ENCODE measurements at places on chromosomes 2 and 18.

- no peak for DNase-seq
Measured at GRCh38 chr2:152823905-152824304, 105.5 kb downstream of the ARL6IP6 start.

DNA sequence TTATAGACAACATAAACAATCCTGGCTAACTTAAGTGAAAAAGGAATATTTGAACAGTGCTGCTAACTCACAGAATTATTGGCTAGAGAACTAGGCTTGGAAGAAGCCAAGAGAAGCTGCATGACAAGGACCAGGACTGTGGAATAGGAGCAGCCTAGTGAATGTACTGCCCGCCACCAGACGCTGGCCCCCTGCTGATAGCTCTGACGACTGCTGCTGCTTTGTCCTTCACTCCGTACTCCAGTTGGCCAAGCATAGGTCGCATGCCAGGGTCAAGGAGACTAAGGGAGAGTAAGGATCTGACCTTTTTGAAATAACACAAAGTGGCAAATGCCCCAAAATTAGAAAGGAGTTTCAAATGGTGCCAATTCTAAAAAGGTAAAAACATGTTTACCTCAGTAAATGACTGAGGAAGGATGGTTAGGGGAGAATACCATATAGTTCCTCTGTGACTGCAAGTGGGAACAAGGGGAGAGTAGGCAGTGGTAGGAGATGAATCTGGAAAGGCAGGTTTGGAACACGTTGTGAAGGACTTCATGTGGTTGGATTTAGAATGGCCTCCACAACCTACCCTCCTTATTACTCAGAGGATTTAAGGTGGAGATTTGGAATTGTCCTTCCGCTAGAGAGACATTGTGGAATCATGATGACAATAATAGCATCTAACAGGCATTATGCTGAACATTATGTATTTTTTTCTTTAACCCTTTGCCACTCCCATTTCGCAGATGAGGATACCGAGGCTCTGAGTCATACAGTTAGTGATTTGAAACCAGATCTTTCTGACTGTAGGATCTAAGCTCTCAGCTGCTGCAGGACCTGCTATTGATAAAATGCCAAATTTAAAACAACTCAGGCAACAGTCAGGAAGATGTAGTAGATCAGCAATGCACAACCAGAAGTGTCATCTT, 19.5 kb downstream of the STRADB start:
- DNase-seq = no peak

DNA sequence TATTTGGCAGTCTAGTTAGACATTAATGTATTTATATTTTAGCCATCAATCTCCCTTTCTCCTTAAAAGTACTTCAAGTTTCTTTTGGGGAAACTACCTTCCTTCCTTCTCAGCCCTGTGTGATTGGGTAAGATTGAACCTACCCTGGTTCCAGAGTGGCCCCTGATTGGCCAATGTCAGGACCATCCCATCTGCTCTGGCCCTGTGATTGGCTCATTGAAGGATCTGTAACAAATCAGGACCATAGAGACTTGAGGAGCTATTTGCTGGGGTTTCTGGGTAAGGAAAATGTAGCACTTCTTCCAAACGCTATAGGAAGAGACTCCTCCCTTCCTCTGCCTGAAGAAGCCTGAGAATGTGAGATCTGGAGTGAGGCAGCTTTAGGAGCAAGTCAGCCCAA, 59.3 kb downstream of the AQP4 start:
- no peak for DNase-seq

DNA sequence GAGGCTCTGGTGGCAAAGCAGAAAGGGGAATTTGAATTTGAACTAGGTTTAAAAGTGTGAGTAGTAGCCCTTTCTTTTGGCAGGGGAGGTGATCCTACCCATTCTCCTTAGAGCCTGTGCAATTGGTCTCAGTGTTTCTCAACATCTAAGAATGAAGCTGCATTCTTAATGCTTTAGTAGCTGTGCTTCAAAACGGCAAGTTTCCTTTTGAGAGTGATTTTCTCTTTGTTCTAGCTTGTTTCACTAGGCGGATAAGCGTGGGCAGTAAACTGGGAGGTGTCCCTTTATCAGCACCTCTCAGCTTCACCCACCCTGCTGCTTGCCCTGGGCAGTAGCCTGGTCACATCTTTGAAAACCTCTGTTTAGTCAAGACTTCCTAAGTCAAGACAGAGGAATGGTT, 6.7 kb downstream of the CRIM1 start:
- DNase-seq = peak; percentile 21

- no peak for DNase-seq
Measured at GRCh38 chr2:208488686-208489564, 82.3 kb downstream of the PTH2R start.

- no peak for DNase-seq
Measured at GRCh38 chr2:124664363-124664762, 639.3 kb downstream of the CNTNAP5 start.

GRCh38 chr2:16323126-16323520, 342.5 kb downstream of the CYRIA start:
- no peak for DNase-seq

DNA sequence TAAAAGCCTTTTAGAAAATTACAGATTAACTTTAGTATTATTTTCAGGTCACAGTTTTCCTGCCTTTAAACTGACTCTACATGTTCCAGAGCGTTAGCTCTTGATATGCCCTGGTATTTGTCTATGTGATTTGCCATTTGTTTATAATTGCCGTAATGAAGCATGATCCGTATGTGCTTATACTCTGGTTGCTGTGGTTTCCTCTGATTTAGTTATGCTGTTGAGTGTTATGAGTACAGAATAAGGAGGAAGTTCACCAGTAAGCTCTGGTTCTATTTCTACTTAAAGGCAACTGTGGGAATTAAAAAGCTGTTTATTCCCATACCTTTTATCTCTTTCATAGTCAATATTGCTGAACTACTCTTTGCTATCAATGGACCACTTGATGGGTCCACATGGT, 123.5 kb downstream of the OSBPL6 start:
- no peak for DNase-seq

- DNase-seq = no peak
Measured at GRCh38 chr2:127563458-127564428, 28.3 kb downstream of the MYO7B start.

GRCh38 chr2:231672617-231673347, 35.5 kb upstream of the PTMA start:
- peak; percentile 50 for DNase-seq

GRCh38 chr2:65097844-65098243, 32.1 kb downstream of the RAB1A start:
- DNase-seq = no peak

- DNase-seq = peak; percentile 69
Measured at GRCh38 chr2:99662761-99663341, 173.0 kb upstream of the REV1 start.

Data from A673 (cell line).